ENCODE measurements at places on chromosomes 12 and 14.

DNA sequence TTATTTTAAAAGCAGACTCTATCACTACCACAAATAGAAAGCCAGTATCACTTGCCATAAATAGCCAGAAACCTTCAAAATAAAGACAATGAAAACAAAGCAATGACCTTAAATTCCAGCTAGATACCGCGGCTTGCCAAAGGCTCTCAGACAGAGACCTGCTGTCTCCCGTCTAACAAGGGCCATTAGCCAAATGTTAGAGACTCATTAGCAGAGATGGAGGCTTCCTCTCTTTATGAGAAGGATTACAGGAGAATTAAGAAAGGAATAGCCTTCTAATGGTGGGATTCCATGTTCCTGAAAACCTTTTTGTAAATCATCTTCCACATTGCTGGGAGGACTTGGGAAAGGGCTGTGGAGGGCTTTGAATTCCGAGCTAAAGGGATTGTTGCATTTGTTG lies 206.7 kb downstream of the AACS start:
- no peaks in the 10 kb centered on the region for H3K4me1 ChIP-seq
- no peak overlapping the region for H3K27ac ChIP-seq
- H3K27me3 ChIP-seq, result no peaks in the 10 kb centered on the region
- H3K4me3 ChIP-seq, result no peak overlapping the region
- no peak for DNase-seq

- no peaks in the 10 kb centered on the region for H3K27me3 ChIP-seq
- no peak for DNase-seq
- H3K36me3 ChIP-seq, result peaks cover 19% of the 10 kb centered on the region
- H3K4me1 ChIP-seq, result peaks cover 23% of the 10 kb centered on the region
Observed at GRCh38 chr14:89399594-89400068, 17.4 kb downstream of the FOXN3 start.

DNA sequence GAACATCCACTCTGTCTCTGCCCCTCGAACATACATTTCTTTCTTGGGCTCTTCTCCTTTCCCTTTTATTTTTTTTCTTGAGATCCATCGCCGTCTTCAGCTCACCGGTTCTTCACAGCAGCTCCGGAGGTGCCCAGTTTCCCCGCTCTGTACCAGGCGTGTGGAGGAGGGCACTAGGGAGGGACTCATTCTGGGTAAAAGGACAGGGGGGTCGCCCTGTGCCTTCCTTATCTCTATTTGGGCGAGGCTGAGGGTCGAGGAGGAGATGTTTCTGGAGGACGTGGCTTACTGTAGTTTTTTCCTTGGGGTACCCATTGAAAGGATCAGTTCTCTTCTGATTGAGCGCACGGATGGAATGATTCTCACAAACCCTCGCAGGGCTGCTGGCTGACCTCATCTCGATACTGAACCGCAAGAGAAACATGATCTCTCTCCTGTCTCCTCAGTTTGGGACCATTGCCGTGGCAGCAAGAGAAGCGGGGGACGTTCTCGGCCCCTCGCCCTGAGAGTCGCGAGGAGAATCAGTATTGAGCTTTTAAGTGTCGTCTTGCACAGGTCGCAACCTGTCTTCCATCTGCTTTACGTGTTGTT lies 386 bp downstream of the LIN52 start:
- peaks cover 9% of the 10 kb centered on the region for H3K36me3 ChIP-seq
- peaks cover 45% of the 10 kb centered on the region for H3K4me1 ChIP-seq
- peak; percentile 11 for DNase-seq
- peak overlapping the region; percentile 98 for H3K4me3 ChIP-seq

DNA sequence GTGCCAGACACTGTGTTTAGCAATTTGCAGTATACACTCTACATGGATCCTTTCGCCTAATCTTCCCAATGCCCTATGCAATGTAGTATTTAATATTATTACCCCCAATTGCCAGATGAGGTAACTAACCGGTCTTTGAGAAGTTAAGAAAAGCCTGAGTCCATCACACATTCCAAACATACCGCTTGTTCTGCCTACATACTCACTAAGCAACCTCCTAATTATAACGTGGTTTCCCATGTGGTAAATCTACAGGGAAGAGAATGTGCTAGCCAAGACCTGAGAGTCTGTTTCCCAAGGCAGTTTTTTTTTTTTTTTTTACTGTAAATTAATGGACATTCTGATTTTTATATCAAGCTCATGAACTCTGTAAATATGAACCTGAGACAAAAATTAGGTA lies 37.2 kb downstream of the ATP2B1 start:
- H3K27me3 ChIP-seq, result no peaks in the 10 kb centered on the region
- peaks cover 8% of the 10 kb centered on the region for H3K36me3 ChIP-seq
- no peak overlapping the region for H3K4me3 ChIP-seq
- H3K4me1 ChIP-seq, result peaks cover 24% of the 10 kb centered on the region
- DNase-seq, result no peak

DNA sequence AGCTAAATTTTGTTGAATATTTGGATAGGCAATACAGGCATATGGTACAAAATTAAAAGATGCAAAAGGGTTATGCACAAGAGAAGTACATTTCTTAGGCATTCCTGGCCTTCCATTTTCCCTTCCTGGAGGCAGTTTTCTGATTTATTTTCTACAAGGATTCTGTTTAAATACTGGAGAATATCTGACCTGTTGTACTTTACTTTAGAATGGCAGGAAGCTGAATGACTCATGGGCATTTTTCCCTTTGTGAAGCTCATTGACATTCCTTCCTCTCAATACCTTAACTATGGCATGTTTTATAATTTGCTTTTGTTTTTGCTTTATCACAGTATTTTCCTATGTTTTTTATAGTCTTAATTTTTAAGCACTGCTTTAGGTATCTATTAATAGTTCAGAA lies 62.7 kb downstream of the RCOR1 start:
- no peak for DNase-seq
- H3K4me1 ChIP-seq, result peaks cover 3% of the 10 kb centered on the region
- H3K27me3 ChIP-seq, result no peaks in the 10 kb centered on the region
- peaks cover 4% of the 10 kb centered on the region for H3K36me3 ChIP-seq

DNA sequence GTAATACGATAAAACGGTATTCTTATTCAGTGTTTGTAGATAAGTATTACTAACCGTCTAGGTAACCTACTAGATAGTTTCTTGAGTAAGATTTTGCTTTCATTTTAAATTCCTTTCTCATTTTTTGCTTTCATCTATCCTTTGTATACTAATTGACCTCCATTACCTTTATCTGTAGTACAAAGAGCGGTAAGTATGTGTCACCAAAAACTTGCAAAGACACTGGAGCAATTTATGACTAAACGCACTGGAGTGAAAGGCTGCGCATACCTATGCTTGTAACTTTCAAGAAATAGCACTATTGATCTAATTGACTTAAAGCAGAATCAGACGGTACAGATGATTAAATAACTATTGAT lies 1.7 kb downstream of the ARHGAP5 start:
- peak overlapping the region; percentile 87 for H3K4me3 ChIP-seq
- peaks cover 8% of the 10 kb centered on the region for H3K27me3 ChIP-seq
- peak overlapping the region; percentile 98 for H3K27ac ChIP-seq
- peaks cover 37% of the 10 kb centered on the region for H3K4me1 ChIP-seq

GRCh38 chr12:93536111-93536765 lies 36.2 kb upstream of the SOCS2 start:
- H3K4me3 ChIP-seq, result no peak overlapping the region
- DNase-seq, result no peak
- peaks cover 22% of the 10 kb centered on the region for H3K4me1 ChIP-seq
- H3K36me3 ChIP-seq, result peaks cover 5% of the 10 kb centered on the region

GRCh38 chr12:1525858-1526257 lies 68.5 kb downstream of the FBXL14 start:
- peaks cover 4% of the 10 kb centered on the region for H3K4me1 ChIP-seq
- DNase-seq, result no peak
- H3K4me3 ChIP-seq, result no peak overlapping the region

All from activated CD4-positive, alpha-beta T cell treated with anti-CD3 and anti-CD28 coated beads, Interleukin-2, amount 10 ng/mL, durations not matched to agents 7 days and 5 days (primary cell).